ENCODE measurements at places on chromosomes 16 and 17.

- no peaks in the 10 kb centered on the region for H3K27me3 ChIP-seq
- H3K27ac ChIP-seq, result peak overlapping the region; percentile 95
- H3K4me3 ChIP-seq, result peak overlapping the region; percentile 94
Measured at GRCh38 chr17:35373984-35374765, 754 bp upstream of the SLFN11 start.

DNA sequence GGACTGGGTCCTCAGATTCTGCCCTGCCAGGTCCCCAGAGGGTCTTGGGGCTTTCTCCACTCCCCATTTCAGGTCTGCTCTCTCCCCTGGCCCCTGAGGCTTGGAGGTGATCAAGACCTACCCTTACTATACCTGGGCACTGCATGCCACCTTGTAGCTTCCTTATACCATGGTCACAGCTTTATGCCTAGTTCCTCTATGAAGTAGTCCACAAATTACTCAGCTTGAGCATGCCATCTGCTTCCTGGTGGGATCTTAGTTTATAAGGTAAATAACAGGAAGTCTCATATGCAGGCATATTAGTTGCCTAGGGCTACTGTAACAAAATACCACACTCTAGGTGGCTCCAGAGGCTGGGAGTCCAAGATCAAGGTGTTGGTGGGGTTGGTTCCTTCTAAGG, 11.0 kb upstream of the PMFBP1 start:
- H3K4me3 ChIP-seq, result no peak overlapping the region
- H3K4me1 ChIP-seq, result no peaks in the 10 kb centered on the region
- H3K27ac ChIP-seq, result no peak overlapping the region

GRCh38 chr16:88726981-88727380, 20.7 kb downstream of the CTU2 start:
- peaks cover 87% of the 10 kb centered on the region for H3K36me3 ChIP-seq
- H3K4me3 ChIP-seq, result no peak overlapping the region
- no peaks in the 10 kb centered on the region for H3K27me3 ChIP-seq
- DNase-seq, result no peak

GRCh38 chr17:68431661-68432071, 25.6 kb downstream of the WIPI1 start:
- no peak overlapping the region for H3K4me3 ChIP-seq
- no peaks in the 10 kb centered on the region for H3K27me3 ChIP-seq
- peaks cover 92% of the 10 kb centered on the region for H3K36me3 ChIP-seq
- no peak for DNase-seq

GRCh38 chr17:16465861-16466338, 26.1 kb downstream of the LRRC75A start:
- no peak for DNase-seq
- no peak overlapping the region for H3K4me3 ChIP-seq
- no peaks in the 10 kb centered on the region for H3K4me1 ChIP-seq
- H3K36me3 ChIP-seq, result no peaks in the 10 kb centered on the region
- no peaks in the 10 kb centered on the region for H3K27me3 ChIP-seq

Data from CD14-positive monocyte (primary cell).